Stimulated activated CD4-positive, alpha-beta T cell treated with anti-CD3 and anti-CD28 coated beads, TNF-alpha, amount 100 ng/mL, for 4 hours (primary cell): ENCODE measurements at places on chromosomes 1 and 21.

GRCh38 chr1:34100332-34100731 is 64.7 kb downstream of the CSMD2 start:
- no peak for DNase-seq

DNA sequence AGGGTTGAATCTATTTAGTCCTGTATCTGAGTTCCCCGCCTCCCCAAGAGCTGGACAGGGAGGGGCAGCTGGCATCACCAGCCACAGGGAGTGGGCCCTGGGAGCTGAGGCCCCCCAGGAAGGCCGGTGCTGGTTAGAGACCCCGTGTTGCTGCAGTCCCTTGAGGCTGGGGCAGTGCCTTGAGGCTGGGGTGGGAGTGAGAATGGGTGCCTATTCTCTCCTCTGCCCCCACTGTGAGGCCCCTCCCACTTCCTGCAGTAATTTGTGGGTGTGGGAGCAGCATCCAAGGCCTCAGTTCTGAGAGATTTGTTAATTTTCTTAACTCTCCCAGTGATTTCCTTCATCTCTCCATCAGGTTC is 2.5 kb upstream of the TRAPPC3 start:
- no peak for DNase-seq

DNA sequence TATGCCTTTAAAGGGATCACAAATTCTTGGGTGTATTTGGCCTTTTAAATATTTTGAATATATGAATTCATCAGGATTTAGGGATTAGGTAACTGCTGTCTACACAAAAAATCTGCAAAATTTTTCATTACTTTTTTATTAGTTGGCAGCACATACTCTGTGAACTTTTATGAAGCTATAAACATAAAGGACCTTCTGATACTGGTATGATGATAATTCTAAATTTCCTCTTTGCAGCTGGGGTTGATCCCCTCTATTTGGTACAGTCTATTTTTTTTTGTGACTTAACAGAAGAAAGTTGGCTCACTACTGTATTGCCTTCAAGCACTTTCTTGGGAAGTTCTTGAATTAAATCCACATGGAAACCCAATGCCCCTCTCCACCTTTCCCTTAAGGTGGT is 416.1 kb downstream of the LMO4 start:
- DNase-seq = no peak

- no peak for DNase-seq
These were observed 10.9 kb upstream of the PROX1 start for GRCh38 chr1:213976665-213977485.

DNA sequence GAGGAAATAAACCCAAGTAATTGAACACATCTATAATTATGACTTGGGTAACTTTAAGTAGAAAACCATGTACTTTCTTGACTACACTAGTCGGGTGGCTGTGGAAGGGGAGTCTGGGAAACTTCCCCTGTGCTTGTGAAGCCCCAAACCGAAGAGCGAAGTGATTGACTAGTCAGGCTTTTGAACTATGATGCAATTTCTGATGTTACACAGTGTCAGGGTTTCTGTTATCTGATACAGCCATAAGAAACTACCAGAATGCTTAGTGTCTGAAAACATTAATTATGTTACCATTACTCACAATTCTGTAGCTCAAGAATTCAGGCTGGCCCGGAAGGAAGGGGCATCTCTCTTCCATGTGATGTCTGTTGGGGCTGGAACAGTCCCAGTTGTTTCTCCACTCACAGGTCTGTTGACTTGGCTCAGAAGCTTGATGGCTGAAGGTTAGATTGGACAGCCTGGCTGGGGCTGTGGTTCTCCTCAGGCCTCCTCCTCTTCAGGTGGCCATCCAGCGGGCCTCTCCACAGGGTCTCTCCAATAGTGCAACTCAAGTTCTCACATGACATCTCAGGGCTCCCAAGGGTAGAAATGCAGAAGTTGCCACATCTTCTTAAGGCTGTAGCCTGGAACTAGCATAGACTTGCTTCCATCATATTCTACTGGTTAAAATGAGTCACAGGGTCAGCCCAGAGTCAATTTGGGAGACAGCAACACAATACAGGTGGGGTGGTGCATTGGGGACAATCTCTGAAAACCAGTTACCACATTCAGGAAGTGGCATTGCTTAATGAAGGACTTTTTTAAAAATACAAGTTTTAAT is 8.3 kb upstream of the C8B start:
- DNase-seq = no peak

DNA sequence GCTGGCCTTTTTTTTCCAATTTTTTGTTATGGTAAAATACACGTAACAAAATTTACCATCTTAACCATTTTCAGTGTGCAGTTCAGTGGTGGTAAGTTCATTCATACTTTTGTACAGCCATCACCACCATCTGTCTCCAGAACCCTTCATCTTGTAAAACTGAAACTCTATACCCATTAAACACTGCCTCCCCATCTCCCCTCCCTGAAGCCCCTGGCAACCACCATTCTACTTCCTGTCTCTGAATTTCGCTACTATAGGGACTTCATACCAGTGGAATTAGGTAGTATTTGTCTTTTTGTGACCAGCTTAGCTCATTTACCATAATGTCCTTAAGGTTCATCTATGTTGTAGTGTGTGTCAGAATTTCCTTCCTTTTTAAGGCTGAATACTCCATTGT is 8.7 kb downstream of the PKNOX1 start:
- no peak for DNase-seq

DNA sequence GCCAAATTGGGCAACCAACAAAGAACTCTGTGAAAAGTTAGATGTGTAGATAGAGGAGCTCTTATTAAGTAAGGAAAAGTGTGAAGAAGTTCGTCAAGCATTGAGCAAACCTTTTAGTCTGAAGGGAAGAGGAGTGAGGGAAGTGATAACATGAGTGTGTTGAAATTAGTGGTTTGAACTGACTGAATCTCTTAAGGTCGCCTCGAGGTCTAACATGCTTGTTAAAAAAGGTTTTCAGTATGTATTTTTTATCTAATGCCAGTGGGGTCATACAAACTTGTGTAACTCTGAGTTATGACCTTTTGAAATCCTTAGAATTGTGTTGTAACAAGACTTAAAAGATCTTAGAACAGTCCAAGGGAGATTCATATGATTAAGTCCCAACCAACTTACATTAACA is 34.1 kb downstream of the SOAT1 start:
- DNase-seq = no peak

DNA sequence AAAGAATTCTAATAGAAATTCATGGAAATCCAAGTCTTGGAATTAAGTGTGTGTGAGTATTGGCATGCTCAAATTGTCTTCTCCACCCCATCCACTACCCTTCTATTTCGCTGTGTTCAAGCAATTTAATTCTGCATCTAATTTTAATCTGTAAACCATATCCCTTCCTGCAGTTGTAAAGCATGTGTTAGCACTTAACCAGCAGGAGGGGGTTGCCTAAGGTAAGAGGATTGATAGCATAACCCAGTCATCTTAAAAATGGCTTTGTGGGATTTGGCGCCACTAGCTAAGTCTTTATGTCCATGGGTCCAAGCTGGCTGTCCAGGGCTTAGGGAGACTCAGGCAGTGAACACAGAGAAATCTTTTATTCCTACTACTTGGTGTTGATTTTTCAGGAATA is 210.3 kb downstream of the PTPRC start:
- no peak for DNase-seq
